ENCODE measurements at places on chromosomes 1 and 21.

DNA sequence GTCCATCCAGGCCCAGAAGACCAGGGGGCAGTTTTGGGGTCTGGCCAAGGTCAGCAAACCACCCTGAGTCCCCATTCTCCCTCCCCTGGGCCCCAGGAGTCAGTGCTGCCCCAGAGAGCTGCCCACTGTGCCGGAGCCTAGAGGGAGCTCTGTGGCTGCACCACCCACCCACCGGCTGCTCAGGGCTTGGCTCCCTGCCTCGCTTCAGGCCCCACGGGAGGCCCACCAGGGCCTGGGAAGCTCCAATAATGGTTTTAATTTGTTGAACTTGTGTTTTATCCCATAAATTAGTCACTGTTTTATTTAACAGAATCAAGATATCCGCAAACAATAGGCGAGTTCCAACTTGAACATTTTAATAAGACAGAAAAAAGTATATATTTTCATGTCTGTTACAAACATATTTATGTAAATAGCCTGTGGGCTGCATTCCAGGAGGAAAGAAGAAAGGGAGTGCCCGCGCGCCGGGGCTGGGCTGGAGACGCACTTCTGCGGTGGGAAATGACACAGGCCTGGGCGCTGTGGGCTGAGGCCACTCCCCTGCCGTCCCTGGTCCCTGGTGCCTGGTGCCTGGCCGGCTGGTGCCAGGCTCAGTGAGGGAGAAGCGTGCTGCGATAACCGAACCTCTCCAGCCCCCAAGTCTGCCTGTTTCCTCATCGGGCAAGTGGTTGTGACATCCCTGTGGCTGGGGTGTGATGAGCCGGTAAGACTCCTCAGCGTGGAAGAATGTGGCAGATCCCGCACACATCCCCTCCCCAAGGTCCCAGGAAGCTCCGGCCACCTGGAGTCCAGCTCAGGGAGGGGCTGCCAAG is 160.5 kb downstream of the PEX14 start:
- no peak for DNase-seq

GRCh38 chr1:207156826-207157225 is 52.8 kb downstream of the C4BPA start:
- DNase-seq: no peak

- no peak for DNase-seq
Measured at GRCh38 chr1:226351709-226352108, 42.7 kb upstream of the LIN9 start.

DNA sequence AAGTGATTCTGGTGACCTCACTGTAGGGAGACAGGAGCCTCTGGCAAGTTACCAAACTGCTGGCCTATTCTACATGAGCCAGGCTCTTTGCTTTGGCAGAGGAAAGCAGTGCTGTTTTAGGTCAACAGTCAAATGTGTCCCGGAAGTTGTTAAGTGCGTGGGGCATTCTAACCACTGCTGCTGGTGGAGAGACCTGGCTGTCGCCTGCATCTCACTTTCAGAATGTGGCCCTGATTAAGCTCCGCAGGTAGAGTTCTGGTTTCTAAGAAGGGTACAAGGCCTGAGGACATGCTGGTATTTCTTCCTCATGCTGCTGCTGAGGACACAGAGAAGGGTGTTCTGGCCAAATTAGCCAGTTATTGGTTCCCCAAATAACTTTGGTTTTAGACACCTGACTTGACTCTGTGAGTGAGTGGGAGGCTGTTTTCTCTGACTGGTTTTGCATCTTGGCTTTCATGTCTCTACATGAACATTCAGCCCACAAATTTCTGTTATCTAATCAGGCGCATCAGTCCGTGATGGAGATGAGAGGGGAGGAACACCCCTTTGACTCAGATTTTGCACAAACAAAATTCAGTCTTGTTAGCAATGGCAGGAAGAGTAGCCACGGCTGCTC is 120.8 kb downstream of the LMO4 start:
- no peak for DNase-seq

DNA sequence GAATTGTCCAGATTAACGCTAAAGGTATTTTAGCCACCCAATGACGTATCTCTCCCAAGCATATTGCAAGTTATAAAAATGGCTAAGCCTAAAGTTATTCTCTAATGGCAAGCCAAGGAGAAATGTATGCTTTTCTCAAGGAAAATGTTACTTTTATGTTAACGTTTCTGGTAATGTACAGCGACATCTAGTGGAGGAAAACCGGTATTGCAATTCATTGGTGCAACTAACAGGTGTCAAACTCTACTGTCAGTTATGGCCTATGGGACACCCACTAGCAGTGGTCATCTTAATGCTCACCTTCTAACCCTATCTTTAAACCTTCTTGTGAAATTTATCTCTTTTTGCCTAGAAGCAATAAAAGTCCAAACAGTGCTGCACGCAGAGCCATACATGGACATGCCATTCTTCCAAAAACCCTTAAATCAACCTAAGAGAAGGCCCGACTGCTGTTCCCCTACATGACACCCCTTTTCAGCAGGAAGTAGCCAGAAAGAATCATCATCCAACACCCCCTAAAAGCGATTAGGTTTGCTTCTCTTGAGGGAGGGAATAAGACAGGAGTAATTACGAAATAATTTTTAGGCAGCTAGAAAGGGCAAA is 68.7 kb upstream of the LRIF1 start:
- no peak for DNase-seq

DNA sequence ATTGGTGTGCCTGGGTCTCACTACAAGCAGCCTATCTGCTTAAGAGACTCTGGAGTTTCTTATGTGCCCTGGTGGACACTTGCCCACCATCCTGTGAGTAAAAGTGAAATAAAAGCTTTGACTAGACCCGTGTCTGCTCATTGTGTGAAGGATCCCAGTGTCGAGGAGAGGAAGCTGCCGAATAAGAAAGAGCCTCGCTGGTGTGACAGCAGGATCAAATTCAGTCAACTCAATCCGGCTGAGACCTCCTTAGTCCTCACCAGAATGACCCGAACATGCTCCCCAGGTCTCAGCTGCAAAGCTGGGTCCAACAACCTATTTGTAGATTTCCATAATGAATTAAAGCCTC is 14.8 kb downstream of the CD2 start:
- DNase-seq: no peak

DNA sequence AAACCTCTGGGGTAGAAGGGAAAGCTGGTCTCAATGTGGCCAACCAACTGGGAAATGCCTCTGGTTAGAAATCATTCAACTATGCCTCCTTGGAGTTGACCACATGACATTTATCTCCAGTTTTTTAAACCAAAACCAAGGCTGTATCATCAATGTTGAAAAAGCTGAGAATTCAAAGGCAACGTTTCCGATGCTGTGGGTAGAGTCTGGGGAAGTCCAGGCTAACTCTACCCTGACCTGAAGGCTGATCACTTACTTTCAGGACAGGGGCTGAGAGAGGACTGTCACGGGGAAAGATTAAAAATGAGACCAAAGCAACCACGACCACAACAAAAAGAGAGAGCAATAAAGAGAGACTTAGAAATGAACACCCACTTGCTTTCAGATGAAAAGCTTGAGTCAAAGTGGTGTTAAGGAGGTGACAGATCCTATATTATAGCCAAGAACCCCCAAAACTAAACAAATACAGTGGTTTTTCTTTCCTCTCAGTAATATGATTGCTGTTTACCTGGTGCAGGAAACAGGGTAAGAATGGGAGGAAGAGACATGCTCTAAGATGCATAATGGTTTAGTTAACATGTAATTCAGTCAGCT is 90.8 kb upstream of the TNFSF4 start:
- no peak for DNase-seq

- no peak for DNase-seq
Measured at GRCh38 chr1:180171691-180172090, 17.0 kb downstream of the QSOX1 start.

DNA sequence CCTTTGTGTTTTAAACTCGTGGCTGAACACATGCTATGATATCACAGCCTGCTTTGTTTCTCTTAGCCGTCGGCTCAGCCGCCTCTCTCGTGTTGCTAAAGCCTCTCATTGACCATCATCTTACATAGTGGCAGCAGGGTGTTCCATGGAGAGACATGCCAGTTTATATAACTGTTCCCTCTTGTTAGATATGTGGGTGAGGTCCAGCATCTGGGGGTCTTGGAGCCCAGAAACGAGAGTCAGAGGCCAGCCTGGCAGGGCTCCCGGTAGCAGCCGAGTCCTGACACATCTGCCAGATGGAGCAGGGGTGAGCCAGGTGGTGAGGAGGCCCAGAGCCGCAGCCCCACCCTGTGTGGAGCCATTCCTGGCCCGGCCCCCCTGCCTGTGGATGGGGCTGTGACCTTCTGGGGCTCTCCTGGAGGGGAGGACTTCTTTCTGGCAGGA is 11.9 kb downstream of the PODN start:
- no peak for DNase-seq

GRCh38 chr1:201637282-201638079 is 98.6 kb downstream of the NAV1 start:
- no peak for DNase-seq

GRCh38 chr21:43937891-43938309 is 72.9 kb downstream of the AGPAT3 start:
- DNase-seq: no peak

GRCh38 chr1:150567717-150568593 is 11.5 kb downstream of the MCL1 start:
- DNase-seq: no peak

- DNase-seq: no peak
Measured at GRCh38 chr1:49622877-49623276, 400.9 kb downstream of the AGBL4 start.

GRCh38 chr21:41894922-41895557 is 15.9 kb upstream of the PRDM15 start:
- DNase-seq: no peak

GRCh38 chr1:47842228-47842919 is 154.8 kb downstream of the TRABD2B start:
- no peak for DNase-seq

- no peak for DNase-seq
Measured at GRCh38 chr1:117810553-117810952, 118.9 kb downstream of the GDAP2 start.

DNA sequence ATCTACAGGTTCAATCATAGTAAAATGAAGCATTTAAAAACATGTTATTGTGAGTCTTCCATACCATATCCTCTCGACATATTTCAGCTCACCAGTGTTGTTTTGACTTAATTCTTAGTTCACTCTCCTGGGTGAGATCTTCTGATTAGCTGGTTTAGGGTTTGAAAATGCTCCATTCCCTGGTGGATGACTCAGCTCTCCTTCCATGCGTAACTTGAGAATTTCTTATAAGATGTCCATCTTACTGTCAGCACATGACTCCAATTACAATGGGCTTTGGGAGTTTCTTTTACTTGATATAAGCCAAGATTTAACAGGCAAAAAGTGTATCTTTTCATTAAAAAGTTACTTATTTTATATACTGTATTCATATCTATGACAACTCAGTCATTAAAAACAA is 476.5 kb downstream of the BRINP3 start:
- DNase-seq: no peak

DNA sequence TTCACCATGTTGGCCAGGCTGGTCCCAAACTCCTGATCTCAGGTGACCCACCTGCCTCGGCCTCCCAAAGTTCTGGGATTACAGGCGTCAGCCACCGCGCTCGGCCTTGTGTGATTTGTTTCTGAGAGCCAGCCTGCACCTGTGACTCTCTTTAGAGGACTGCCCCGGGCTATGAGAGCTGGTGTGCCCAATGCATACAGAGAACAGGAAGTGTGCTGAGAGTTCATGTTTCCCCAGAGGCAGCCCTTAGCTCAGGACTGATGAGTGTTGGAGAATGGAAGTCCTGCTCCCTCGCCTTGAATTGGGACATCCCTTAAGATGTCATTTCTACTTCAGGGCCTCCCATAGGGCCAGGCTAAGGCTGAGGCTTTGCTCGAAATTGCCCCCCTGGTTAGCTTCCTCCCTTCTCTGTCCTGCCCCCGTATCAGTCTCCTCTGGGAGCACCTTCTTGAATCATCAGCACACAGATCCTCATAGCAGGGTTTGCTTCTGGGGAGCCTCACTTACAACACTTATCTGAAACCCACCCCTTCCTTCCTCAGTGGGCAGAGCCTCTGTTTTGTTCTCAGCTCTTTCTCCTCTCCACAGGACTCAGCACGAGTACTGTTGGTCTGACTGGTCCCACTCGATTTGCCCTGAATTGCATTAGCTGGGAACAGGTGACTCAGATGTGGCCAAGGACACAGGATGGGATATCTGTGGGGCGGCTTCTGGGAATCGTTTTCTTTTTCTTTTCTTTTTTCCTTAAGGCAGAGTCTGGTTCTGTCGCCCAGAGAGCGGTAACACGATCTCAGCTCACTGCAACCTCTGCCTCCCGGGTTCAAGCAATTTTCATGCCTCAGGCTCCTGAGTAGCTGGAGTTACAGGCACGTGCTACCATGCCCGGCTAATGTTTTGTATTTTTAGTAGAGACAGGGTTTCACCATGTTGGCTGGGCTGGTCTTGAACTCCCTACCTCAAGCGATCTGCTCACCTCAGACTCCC is 80.1 kb downstream of the UBIAD1 start:
- no peak for DNase-seq

DNA sequence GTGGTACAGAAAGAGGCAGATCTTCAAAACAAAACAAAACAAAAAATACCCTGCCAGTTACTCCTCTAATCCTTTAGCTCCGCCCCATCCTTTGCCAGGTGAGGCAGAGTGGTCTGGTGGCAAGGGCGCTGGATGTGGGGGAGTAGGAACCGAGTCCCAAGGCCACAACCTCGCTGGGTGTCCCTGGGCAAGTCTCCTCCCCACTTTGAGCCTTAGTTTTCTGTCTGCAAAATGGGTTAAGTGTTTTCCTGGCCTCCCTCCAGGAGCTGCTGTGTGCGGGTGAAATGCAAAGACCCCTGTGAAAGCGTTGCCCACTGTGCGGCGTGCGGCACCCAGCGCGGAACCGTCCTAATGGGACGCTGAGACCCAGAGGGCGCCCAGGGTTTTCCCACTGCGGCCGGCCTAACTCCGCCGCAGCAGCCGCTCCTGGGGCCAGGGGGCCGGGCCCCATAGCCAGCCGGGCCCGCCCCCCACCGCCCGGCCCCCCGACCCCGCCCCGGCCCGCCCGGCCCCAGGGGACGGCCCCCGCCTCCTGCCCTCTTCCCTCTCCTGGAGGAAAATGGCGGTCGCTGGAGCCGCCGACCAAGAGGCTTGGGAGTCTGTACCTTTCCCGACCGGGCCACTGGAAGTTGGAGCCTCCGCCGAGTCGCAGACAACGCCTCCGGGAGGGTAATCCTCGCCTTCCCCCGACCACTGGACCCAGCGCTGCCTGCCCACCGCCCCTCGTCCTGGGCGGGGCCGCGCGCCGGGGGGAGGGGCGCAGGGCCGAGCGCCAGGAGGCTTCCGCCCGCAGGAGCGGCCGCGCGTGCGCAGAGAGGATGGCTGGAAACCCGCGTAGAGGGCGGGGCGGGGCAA is at the start of the genes ERMAP and SVBP:
Gene ERMAP (plus strand): TSS at position 538 of the 855 bp plus-strand sequence. CDS start 13,327 bp downstream, outside the sequence.
Gene SVBP (minus strand): TSS at position 813 of the 855 bp plus-strand sequence. CDS start 853 bp downstream, outside the sequence.
- DNase-seq: peak; percentile 90

All from caudate nucleus (tissue), 63 donors.